T-helper 22 cell (primary cell): ENCODE measurements at places on chromosomes 6 and 20.
A peak's percentile ranks its signal among the peaks of the same experiment; 100 is the strongest.

- DNase-seq, result no peak
These were observed 43.5 kb downstream of the NOL4L start for GRCh38 chr20:32541323-32542258.

GRCh38 chr20:35561671-35562070 lies 19.8 kb downstream of the ERGIC3 start:
- DNase-seq, result no peak

GRCh38 chr6:147579667-147580066 lies 71.2 kb downstream of the SAMD5 start:
- DNase-seq, result no peak

GRCh38 chr6:159969204-159969912 lies 476 bp downstream of the IGF2R start:
- DNase-seq, result no peak

DNA sequence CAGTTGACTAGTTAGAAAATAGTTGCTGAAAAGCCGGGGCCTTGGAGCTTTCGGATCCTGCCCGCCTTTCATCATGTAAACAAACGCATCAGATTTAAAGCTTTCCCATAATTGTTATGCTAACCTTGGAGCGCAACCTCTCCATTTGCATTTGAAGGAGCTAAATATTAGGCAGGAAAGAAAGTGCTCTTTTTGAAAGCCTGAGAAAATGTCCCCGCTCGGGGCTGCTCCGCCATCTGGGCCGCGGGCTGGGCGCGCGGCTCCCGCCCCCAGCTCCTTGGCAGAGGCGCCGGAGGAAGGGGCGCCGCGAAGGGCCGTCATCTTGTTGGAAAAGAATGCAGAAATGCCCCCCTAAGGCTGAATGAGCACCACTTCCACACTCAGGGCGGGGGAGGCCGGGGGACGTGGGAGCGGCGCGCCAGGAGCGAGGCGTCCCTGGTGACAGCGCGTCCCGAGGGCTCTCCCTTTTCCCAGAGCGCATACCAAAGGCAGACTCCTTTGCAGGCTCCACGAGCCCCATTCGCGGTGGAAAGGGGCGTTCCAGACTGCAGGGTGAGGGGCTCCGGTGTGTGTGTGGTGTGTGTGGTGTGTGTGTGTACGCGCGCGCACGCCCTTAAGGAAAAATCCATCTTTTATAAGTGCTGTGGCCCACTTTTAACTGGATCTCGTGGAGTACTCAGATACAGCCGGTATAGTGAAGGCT lies 145.6 kb upstream of the ID4 start:
- no peak for DNase-seq

DNA sequence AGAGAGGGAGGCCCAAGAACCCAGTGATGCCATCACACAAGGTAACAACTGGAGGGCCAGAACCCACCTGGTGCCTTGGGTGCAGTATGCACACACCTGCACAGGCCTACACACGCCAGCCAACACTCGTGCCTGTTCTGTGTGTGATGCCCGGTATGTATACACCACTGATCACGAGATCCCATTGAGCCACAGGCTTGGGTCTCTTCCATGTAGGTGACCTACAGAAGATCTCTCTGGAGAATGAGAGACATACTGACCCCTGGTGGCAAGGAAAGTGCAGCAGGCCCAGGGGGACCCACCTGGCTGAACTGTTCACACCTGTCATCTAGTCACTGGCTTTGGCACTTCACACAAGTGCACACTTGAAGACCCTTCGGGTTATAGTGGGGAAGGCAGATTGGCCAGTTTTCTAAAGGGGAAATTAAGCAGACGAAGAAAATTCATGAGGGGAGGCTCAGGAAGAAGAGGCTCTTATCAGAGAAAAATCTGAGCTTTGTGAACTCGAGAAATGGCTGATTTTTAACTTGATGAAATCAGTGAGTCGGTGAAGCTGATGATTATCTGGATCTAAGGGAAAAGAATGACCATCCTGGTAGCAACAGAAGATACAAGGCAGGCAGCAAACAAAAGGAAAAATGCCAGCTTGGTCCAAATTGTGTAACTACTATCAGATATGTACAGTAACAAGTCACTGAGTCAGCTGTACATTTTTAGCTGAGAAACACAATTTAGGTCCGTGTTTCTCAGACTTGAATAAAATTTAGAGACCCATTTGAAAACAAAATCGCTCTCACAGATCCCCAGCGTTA lies 69.1 kb upstream of the PBOV1 start:
- DNase-seq, result no peak

DNA sequence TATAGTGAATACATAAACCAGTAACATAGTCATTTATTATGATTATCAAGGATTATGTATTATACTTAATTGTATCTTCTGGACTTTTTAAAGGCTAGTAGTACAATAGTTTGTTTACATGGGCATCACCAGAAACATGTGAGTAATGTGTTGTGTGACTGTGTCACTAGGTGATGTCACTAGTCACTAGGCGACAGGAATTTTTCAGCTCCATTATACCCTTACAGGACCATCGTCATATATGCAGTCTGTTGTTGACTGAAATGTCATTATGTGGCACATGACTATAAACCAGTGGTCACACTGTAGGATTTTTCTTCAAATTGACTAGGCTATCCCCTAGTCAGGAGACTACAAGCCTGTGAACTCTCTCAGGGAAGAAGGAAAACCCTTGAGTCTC lies 86.5 kb upstream of the CENPW start:
- no peak for DNase-seq

- DNase-seq, result no peak
These were observed 90.2 kb downstream of the THBS2 start for GRCh38 chr6:169163411-169163901.

- no peak for DNase-seq
These were observed 64.0 kb downstream of the CTCFL start for GRCh38 chr20:57460781-57461465.

DNA sequence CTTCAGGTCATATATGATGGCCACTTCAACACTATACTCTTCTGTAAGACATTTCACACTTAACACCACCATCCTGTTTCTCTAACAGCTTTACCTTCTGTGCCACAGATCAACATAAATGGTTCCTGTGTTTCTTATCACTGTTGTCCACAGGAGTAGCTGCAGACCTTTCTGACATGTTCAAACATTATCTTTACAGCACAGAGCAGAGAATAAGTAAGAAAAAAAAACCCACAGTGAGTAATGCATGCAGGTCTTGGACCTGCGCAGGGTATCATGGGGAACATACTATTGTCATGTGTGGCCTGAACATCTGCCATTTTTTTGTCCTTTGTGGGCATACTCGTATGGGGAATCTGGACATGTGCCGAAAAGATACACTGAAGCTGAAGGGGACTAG lies 161.9 kb downstream of the KIF16B start:
- DNase-seq, result no peak

DNA sequence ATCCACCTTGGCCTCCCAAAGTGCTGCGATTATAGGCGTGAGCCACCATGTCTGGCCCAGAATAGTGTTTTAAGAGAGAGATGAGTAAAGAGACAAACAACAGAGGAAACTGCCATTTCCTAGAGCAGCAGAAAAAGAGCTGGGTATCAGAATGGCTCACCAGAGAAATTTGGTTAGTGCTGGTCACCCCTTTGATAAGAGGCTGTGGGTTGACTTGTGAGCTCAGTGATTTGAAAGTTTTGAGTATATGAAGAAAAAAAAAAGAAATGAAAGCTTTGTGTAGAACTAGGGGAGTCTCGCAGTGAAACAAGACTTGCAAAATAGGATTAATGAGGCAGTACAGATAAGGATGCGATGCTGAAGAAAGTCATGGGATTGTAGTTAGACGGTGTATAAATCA lies 29.6 kb downstream of the MGME1 start:
- no peak for DNase-seq

GRCh38 chr6:157838718-157839430 lies 15.8 kb downstream of the SNX9 start:
- DNase-seq, result no peak

- DNase-seq, result no peak
These were observed 112.8 kb upstream of the JARID2 start for GRCh38 chr6:15132854-15133670.

DNA sequence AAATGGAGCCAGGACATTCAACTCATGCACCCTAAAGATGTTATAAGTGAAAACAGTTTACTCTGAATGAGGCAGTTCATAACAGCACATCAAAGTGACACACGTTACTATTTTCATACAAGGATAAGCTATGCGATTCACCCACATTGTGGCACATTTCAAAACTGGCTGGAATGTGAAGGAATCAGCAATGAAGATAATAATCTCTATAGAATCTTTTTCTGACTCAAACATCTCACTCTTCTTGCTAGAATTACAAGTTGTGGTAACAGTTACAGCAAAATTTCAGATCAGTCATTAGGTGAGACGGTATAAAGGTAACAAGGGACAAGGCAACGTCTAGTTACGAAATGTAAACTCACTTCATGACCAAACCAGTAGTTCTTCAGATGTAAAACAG lies 17.5 kb downstream of the TMEM244 start:
- DNase-seq, result no peak

DNA sequence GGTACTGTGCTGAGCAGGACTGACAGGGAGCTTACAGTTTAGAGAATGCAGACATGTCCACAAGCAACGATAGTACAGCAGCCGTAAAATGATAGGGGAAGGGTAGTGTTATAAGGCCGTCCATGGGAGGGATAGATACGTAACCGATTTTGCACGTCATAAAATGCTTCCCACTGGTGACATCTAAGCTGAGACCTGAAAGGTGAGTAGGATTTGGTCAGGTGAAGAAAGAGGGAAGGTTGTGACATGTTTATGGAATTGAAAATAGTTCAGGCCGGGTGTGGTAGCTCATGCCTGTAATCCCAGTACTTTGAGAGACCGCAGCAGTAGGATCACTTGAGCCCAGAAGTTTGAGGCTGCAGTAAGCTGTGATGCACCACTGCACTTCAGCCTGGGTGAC lies 25.6 kb downstream of the SNX9 start:
- DNase-seq, result no peak

DNA sequence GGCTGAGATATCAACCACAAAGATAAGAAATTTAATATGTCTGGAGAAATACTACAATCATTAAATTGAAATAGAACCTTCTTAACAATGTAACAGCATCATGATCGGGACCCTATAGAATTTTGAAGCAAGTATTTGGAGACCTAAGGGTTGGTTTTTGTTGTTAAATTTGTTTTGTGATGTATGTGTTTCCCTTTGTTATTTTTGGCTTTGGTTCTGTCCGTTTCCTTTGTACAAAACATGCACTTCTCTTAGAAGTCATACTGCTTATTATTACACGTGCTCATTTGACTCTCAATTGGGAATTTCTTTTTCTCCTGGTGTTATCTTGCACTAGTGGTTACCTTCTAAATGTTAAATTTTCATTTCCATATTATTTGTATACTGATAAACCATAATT lies 4.0 kb upstream of the PLN start:
- DNase-seq, result no peak

DNA sequence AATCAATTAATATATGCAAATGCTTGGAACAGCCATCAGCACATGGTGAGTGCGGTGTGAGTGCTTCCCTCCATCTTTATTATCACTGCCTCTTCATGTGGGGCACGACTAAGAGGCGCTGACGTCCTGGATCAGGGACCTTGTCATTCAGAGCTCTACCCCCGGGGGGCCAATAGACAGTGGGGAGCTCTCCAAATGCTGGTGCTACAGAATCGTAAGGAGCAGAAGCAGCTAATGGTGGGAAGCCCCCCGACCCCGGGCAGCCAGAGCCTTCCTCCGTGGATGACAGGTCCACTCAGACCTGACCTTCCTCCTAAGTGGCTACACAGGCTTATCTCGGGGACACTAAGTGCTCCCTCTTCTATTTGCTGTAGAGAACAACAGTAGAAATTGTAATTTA lies 257.5 kb upstream of the PMEPA1 start:
- DNase-seq, result no peak

GRCh38 chr6:142913511-142914047 lies 31.4 kb downstream of the HIVEP2 start:
- DNase-seq, result peak; percentile 53

GRCh38 chr6:14067656-14068055 lies 49.9 kb upstream of the CD83 start:
- no peak for DNase-seq
